Cardiac septum (tissue), 1 donor: ENCODE measurements at places on chromosomes 11 and 22. TPM values are rescaled to one million over a fixed set of nuclear protein-coding genes. Genes with fewer than 3 reads are reported as not detected.

DERL3 gene
- 2.2 TPM for total RNA-seq

DNA sequence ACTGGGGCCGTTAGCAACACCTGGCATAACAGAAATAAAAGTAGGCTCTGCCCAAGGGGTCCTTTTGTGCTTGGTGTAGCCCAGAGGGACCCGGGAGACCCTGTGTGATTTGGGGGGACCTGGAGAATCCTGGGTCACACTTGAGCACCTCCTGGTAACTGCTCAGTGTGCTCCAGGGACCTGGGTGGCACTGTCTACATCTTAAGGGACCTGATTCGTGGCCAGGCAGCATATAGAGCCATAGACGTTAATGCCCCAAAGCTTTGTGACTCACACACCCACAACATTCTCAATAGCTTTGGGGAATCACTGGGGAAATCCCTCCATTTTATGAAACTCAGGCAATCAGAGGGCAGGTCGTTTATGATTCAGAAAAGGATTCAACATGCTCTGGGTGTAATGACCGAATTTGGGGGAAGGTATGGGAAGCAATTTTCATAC is 3.6 kb upstream of the IGF2 start:
- no peak for DNase-seq

DNA sequence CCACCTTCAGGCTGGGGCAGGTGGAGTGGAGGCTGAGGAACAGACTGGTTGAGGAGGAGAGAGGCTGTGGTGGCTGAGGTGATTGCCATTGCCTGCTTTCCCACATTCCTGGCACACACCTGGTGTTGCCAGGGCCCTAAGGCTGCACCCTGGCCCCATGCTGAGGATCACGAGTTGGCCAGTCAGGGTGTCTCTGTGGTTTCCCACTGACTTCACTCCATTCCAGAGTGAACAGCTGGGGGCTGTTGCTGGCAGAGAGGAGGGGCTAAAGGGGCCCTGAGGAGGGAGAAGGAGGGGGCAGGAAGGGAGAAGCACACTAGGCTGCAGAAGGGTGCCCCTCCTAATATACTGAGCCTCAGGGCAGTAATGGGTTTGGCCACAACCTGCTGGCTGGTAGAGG is 1.8 kb downstream of the TMEM86A start:
- peak; percentile 68 for DNase-seq

ENDOD1 gene
- 13.3 TPM for total RNA-seq

DNA sequence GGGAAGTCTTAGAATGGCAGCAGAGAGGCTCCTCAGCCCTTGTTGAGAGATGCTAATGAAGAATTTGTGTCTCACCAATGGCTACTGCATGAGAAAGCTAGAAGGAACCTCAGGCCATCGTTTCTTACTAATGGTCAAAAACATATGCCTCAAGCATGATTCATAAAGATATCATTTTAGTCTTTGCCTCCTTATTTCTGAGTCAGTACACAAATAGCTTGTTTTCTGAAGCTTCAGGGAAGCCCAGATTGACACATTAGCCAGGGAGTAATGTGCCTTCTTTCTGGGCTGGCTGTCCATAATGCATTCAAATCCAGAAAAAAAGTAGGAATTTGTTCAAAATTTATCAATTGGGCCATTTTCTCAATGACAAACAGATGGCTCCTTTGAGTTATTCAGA is 169.4 kb upstream of the ZBED5 start:
- DNase-seq: no peak

P2RX6 gene
- 5.4 TPM for total RNA-seq

DNA sequence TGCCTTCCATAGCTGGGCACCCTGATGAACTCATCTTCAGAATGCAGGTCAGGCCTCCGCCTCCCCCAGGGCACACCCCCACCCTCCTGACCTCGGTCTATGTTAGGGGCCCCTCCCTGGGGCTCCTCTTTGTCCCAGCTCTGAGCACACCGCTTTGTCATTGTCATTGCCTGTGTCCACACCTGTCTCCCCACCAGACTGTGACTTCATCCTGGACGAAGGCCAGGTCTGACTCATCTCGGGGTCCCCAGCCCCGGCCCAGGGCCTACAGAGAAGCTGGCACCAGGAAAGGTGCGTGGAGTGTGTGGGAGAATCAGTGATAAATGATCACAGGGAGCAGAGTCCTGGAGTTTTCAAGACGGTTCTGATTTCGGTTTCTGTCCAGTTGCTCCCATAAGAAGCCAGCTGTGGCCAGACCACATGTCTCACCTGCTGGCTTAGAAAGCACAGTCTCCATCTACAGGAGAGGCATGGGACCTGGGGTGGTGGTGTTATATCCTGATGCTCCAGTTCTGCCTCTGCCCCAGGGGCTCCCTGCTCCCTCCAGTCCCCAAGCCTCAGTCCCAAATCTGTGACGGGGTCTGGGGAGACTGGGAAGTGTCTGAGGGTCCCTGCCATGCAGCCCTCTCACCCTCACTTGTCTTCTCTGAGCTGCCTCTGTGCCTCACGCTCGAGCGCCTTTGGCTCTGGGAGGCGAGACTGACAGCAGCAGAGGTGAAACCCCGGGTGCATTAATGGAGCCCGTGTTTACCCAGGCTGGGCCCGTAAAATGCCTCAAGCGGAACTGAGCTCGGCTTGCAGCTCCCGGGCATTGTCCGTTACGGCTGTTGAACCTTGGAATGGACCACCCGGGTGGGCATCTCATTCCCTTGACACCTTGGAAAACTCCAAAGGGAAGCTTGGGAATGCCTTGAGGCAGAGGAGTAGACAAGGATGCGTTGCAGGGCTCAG is 85.5 kb upstream of the WNT11 start:
- no peak for DNase-seq

DNA sequence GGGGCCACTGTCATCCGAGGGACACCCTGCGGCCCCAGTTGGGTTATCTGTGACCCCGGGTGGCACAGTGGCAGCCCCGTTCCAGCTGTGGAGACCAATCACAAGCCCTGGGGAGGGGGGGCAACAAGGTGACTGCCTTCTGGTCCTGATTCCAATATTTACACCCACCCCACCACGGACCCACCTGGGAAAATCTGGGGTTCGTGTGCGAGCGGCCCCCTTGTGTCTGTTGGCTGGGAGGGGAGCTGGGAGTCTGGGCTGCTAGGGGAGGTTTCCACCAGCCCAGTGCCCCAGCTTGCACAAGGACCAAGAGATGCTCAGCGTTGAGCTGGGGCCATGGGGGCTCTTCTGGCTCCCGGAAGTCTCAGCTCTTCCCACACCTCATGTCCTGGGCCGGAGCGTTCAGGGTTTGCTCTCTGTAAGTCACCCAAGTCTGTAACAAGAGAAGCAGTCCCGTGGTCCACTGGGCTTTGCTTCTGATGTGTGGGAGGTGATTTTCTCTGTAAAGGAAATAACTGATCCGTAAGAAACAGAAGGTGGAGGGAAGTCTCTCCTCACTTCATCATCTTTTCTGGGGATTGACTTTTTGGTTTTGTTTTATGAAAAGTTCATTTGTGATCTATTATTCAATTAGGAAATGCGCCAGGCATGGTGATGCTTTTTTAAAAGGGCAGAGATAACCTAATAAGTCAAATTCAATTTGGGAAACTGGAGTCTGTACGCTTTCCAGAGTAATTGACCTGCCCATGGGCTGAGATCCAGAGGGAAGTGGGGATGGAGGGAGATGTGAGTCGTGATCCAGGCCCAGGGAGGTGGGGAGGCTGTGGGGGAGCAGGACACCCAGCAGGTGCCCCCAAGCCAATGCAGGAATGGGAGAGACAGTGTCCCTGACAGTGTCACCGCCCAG is 22.4 kb upstream of the GAL start:
- peak; percentile 43 for DNase-seq

DNA sequence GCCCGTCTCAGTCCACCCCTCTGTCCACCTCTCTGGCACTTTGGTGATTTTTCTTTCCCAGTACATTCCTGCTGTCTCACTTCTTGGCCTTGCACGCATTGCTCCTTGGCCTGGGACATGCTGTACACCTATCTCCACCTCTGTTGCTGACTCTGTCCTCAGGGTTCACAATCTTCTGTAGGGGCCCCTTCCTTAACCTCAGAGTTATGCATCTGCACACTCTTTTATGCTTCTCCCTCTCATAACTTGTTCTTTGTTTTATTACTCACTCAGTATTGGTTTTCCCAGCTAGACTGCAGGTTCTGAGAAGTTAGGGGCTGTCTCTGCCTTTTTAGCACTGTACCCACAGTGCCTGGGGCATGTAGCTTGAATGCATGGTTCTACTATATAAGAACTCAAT is 139.1 kb upstream of the MTMR2 start:
- no peak for DNase-seq

- no peak for DNase-seq
Measured at GRCh38 chr11:507727-508515, 879 bp upstream of the RNH1 start.

DNA sequence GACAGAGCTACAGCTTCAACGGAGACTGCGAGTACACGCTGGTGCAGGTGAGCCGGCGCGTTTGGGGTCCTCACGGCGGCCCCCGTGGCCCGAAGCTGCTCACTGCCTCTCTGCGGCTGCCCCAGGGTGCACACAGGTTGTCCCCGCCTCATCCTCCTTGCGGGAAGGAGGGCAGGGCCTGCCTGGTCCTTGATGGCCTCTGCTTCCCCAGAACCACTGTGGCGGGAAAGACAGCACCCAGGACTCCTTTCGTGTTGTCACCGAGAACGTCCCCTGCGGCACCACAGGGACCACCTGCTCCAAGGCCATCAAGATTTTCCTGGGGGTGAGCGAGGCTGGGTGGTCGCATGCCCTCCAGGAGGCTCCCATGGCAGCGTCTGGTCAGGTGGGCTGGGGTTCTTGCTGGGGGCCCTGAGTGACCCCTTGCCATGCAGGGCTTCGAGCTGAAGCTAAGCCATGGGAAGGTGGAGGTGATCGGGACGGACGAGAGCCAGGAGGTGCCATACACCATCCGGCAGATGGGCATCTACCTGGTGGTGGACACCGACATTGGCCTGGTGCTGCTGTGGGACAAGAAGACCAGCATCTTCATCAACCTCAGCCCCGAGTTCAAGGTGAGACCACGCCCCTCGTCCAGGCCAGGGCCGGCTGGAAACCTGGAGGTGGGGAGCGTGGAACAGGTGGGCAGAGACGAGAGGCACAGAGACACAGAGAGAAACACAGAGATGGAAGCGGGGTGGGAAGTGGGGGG is 19.4 kb downstream of the MUC5AC start:
- DNase-seq: no peak
